ENCODE measurements at places on chromosomes 12 and 14.

- DNase-seq: peak; percentile 63
Observed at GRCh38 chr14:24058260-24058950, 6.6 kb downstream of the CARMIL3 start.

DNA sequence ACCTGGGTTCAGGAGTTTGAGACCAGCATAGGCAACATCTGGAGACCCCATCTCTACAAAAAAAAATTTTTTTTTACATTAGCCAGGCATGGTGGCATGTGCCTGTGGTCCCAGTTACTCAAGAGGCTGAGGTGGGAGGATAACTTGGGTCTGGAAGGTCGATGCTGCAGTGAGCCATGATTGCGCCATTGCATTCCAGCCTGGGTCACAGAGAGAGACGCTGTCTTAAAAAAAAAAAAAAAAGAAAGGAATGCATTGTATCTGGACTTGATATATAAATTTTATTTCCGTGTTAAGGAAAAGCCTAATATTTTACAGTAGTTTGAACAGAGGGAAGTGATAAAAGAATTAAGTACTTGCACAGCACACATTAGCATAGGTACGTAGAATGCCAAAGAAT lies 97.2 kb downstream of the ZC3H14 start:
- DNase-seq: no peak

DNA sequence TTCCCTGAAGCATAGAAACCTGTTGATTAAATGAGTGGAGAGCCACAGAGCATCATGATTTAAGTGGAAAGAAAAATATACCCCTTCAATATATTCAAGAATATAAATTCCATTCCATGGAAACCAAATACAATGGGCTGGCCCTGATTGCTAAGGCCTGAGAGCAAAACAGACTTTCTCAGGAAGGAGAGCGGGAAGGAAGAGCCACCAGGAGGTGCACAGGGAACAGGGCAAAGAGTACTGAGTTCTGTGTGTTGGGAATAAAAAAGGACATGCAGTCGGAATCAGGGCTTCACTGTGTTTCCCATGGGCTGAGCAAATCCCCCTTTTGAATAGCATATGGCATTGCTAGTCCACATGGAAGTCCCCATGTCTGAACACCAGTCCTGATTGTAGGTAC lies 69.7 kb upstream of the PLEKHG3 start:
- no peak for DNase-seq

DNA sequence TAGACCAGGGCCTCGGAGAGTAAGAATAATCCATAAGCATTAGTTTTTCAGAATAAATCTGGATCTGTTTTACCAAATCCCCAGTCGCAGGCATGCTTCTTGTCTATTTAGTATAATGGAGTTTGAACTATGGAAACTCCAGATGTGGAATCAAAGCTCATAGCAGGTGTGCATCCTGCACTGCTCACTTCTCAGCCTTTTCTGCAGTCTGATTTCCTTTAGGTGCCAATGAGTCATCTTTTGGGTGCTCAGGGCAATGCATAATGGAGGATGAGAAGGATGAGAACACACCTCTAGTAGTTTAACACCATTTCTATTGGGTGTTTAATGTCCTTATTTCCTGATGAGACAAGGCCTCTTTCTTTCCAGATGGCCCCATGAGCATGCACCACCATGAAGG lies 961.2 kb downstream of the TMEM121 start:
- DNase-seq: no peak

- DNase-seq: peak; percentile 73
Observed at GRCh38 chr12:57740656-57741412, 2.3 kb upstream of the AGAP2 start.

GRCh38 chr12:122491991-122492390 lies 8.7 kb downstream of the ZCCHC8 start:
- DNase-seq: no peak

- DNase-seq: no peak
Observed at GRCh38 chr12:43835264-43835655, 621 bp upstream of the TMEM117 start.

DNA sequence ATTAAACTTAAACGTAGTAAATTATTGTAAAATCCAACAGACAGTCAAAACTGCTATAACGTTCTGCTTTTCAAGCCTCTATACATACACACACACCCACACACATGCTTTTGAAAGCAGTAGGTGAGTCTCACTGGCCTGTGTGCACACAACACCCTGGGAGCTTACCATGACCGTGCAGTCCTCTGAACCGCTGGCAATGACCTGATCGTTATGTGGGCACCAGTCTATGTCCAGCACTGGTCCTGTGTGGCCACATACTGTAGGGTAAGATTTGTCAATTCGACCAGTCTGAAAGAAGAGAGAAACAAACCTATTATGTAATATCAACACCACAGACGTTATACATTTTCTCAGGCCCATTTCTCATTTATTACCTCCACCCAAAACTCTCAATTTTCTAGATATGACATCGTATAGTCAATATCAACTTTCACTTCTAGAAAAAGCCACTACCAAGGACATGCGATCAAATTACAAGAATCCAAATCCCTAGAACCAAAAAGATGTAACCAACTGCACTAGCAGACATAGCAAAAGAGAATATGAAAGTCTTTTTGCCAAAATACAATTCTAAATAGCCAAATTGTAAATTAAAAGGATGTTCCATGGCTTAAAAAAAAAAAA lies 44.5 kb upstream of the SELPLG start:
- no peak for DNase-seq

DNA sequence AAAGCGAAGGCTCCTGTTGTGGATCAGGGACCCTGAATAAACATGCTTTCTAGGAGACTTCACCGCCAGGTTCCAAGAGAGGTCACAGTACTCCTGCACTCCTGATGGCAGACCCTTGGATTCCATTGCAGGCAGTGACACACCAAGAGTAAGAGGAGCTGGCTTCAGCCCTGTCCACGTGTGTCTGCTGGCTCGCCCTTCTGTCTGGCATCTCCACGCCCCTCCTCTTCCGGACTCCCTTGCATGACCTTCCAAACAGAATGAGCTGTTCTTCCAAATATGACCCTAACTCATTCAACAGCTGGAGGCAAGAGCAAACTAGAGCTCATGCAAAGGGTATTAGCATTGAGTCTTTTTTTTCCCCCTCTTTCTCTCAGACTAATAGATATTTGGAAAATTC lies 233.0 kb upstream of the PLEKHG7 start:
- peak; percentile 51 for DNase-seq

GRCh38 chr14:36647417-36647823 lies 14.2 kb upstream of the PAX9 start:
- no peak for DNase-seq

DNA sequence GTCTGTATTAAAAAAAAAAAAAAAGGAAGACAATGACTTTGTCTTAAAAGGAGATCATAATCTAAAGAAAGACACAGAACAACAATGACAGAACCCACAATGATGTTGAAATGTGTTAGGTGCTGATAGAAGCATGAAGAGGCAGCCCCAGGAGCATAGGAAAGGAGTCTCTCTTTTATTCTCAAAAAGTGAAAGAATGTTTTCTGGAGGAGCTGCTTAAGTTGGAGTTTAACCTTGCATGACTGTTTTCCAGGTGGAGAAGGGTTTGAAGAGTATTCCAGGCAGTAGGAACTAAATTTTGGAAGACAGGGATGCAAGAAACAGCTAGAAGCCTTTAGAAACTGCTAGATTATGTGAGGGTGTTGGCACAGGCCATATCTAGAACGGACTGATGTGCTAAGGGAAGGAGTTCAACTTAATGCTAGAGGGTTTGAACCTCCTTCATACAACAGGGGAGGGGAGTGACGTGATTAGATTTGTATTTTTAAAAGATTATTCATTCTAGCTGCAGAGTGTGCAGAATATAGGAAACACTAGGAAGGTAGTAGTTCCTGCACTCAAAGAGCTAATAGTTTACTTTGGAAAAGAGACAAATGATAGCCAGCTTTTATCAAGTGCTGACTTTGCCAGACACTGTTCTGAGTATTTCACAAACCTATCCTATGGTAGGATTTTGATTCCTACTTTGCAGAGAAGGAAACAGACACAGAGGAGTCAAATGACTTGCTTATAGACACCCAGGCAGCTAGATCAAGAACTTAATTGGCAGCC lies 4.6 kb upstream of the RPL6 start:
- DNase-seq: no peak

- DNase-seq: no peak
Observed at GRCh38 chr14:89283327-89284060, 133.5 kb downstream of the FOXN3 start.

DNA sequence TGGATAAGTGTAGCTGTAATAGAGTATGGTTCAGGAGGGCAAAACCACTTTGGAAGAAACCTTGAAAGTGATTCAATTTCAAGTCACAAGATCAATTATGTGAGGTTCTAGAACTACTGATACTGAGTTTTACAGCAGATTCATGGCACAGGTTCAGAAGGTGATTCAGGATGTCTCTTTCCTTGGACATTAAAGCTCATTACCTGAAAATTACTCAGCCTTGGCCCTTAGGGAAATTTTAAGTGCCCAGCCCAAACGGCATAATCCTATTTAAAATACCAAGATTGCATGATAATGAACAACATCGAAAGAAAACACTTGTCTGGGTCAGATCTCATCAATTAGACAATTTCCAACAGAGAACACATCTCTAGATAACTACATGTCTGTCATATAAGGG lies 70.2 kb upstream of the SLC38A2 start:
- no peak for DNase-seq

GRCh38 chr14:49636866-49637265 lies 1.8 kb upstream of the DNAAF2 start:
- DNase-seq: no peak

DNA sequence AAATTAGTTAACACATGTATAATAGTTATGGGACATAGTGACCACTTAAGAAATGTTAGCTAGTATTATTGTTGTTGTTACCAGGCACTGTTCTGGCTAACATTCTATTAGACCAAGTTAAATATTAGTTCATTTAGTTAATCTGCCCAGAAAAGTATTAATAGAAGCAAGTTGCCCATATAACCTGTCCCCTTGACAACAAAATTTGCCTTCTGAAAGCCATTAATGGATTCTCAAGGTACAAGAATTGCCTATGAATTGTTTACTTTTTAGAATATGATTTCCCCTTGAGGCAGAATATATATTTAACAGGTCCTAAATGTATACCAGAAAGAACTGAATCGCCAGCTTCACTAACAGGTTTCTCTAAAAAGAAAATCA lies 167.3 kb upstream of the TMCC3 start:
- no peak for DNase-seq

DNA sequence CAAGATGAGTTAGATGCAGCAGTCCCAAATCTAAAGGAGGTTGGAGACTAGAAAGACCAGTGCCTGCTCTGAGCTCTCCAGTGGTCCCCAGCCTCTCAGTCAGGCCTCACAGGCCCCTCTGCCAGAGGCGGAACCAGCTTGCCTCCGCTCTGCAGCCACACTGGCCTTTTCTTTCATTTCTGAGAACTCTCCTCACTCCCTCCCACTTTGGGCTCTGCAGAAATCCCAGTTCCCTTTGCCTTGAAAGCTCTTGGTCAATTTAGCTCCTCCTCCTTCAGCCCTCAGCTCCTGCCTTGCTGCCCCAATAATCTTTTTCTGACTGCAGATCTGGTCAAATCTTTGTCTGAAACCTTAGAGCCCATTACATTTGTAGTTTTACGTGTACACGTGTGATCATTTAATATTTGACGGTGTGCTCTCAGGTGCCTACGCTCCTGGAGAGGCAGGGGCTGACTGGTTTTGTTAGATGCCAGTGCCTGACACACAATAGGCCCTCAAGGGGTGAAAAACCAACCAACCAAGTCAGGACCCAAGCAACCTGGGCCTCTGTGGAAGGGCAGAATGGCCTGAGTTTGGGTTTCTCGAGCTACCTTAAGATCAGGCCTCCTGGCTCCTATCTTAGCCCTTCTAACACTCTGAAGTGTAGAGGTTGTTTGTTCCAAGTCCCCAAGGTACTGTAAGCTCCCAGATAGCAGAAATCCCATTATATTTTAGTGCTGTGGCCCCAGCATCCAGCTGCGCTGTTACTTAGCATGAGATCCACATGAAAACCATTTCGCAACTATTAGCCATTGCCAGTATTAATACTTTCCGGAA lies 1.1 kb upstream of the NUDT4 start:
- no peak for DNase-seq

- DNase-seq: no peak
Observed at GRCh38 chr14:96658611-96659010, 138.6 kb upstream of the VRK1 start.

GRCh38 chr14:88281447-88281846 lies 41.6 kb downstream of the KCNK10 start:
- no peak for DNase-seq

DNA sequence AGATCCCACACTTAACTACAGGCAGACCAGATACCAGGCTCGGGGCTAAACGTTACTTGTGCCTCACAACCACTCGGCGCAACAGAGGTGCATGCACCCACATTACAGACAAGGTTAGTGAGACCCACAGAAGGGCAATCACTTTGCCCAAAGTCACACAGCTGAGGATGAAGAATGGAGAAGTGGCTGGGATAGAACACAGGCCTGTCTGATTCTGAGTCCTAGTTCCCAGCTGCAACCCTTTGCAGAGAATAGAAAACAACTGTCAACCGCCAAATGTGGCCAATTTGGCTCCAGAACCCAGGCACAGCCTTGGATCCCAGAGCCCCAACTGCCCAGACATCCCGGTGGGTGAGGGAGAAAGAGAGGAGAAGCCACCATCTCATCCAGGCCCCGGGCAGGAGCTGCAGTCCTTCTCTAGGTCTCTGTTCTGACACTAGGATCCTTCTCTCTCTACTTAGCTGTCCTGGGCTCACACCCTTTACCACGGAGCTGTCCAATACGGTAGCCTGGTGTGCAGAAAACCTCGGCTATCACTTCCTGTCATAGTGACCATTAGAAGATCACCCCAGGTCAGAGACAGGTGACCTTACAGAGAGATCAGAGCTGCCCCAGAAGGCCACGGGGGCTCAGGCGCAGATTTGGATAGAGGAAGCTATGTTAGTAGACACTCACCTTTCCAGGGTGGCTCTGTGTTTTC lies 59.1 kb downstream of the FAM222A start:
- DNase-seq: no peak

GRCh38 chr12:7303772-7304171 lies at the start of gene ACSM4:
Gene ACSM4 (plus strand): TSS chr12:7304072. CDS start chr12:7304332, 260 bp downstream.
- no peak for DNase-seq

DNA sequence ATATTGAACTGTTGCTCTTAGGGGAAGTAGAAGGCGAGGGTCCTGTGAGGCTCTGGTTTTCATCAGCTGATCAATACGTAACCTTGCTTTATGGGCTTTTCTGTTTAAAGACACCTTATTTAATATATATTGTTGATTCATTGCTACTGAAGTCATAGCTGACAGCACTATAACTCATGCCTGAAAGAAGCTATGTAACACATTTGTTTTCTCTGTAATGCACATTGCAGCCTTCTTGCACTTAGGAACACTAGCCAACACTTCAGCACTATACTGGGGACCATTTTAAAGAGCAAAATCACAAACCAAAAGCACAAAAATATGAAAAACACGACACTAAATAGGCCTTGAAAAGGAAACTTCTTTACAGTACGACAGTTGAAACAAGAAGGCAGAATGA lies 135.7 kb downstream of the TTC6 start:
- no peak for DNase-seq

DNA sequence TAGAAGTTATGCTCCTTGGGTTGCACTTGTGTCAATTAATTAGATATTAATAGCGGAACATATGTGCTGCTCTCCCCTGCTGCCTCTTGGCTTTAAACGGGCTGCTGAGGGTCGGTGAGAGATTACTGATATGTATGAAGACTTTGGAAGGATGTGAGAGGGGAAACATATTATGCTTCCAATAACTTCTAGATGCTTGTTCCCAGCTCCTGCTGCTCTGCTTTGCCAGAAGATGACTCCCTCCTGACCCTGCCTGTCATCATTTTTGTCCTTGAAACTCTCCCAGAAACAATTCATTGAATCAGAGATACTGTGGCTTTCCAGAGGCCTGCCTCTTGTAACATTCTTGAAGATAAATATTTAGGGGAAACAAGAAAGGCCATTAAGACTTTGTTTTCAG lies 300.1 kb upstream of the STXBP6 start:
- no peak for DNase-seq
